ENCODE measurements at places on chromosomes 12 and 14.
A peak's percentile ranks its signal among the peaks of the same experiment; 100 is the strongest.

- DNase-seq: no peak
These were observed 166.8 kb upstream of the TBX3 start for GRCh38 chr12:114850661-114851275.

- DNase-seq: peak; percentile 26
These were observed 5.1 kb downstream of the CLMN start for GRCh38 chr14:95314609-95315008.

DNA sequence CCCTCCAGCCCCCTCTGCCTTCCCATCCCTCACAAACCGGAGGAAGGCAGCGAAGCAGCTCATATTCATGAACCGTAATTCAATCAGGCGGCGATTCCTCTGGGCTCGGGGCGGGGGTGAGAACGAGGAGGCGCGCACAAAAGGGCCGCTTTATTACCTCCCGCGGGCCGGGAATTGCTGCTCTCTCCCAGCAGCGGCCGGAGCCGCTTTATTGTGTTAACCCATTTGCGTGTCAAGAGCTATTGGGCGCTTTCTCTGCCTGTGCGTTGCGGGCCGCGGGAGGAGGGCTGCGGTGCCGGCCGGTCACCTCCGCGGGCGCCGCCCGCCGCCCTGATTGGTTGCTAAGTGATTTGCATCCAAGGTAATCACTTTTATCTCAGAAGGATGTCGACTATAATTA lies 4.8 kb downstream of the FAM222A start:
- DNase-seq: no peak

GRCh38 chr14:22383515-22384166 lies 205.4 kb downstream of the DAD1 start:
- no peak for DNase-seq

DNA sequence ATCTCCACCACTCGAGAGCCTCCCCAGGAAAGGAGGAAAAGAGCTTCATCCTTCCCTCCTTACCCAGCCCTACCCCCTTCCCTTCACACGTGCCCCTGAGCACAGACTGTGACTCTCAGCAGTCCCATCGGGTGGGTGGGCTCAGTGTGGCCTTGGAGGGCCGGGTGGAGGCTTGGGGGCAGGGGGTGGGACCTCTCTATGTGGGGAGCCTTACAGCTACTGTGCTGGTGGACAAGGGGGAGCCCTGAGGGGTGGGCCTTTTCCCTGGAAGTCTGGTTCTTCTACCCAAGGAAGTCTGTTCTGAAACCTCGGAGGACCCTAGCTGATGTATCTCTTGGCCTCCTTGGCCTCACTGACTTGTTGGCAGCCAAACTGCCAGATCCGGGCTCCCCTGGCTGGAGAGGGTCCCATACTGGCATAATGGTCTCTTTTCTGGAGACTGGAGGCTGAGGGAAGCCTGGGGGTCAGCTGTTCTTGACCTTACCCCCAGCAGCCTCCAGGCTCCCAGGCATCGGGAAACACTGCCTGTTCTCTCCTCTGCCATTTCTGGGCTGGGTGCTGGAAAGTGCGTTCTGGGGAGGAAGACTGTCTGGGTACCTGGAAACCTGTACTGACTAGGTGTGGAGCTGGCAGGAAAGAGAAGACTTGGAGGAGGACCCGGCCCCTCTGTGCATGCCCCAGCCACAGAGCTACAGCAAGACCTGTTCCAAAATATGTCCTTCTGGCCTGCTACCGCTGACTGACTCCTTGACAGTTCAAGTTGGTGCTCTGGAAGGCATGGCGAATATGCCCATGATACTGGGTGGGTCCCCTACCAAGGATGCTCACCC lies 7.6 kb downstream of the VASH1 start:
- DNase-seq: no peak

DNA sequence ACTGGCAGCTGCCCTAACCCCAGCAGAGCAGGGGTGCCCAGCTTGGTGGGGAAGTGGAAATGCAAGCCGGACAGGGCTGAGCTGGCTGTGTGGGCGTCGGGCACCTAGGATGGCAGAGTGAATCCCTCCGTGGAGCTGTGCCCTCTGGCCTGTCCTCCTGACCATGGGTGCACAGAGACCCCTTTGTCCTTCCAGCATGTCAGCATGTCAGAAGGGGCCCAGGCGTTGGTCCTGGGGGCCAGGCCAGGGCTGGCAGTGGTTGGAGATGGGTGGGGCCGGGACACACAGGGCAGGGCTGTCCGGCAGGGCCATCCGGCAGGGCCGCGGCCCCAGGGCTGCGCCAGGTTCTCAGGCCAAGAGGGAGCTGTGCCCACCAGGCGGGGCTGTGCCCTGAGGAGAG lies 8.8 kb upstream of the TEX22 start:
- no peak for DNase-seq

- no peak for DNase-seq
These were observed 127.1 kb downstream of the SUDS3 start for GRCh38 chr12:118503476-118503875.

DNA sequence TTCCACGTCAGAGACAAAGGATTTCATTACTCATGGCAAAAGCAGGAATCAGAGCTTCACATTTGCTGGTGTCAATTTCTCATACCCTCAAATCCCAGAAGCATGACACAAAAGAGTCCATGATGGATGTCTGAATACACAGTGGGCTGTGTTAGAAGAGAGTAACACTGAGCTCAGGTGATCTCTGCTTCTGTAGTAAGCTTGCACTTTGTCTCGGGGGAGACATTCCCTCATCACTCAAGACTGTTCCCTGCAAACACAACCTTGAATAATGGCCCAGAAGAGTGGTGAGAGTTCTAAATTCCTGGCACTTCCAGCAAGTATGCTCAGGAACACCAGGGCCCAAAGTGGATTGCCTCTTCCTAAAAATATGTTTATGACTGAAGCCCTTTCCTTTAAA lies 1787.2 kb upstream of the SEL1L start:
- DNase-seq: no peak

DNA sequence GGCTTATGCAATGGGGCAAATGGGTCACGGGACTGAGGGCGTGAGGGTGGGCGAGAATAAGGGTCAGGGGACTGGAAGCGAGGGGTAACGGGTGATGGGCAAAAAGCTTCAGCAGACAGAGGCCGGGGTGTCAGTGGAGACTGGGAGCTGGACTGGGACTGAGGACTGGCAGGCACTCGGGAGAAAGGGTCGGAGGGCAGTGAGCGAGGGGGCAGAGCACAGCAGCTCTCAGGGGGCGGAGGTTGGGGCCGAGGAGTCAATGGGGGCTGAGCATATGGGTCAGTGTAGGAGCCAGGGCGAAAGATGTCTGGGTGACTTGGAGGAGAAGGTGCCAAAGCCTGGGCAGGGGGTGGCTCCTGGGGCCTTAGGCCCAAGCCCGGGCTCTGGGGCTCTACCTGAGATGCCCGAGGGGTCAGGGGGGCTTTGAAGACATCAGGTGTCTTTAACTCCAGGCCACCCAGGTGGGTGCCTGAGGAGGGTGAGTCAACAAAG lies 20.2 kb downstream of the KMT2D start:
- no peak for DNase-seq

DNA sequence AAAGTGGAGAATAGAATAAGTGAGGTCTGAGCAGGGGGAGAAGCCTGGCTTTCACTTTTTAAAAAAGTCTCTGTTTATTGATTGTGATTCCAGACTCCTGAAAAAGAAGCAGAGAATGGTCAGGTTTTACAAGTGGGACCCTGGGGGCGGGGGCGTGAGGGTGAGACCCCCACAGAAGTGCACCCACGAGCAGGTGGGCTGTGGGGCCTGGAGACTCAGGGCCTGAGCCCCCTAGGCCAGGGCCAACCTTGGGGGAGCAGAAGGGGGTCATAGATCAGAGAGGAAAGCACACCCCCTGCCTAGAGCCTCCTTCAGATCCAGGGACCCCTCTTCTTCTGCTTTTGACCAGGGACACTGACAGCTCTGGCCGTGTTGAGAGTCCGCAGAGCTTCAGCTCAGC lies 180.3 kb downstream of the ADGRD1 start:
- DNase-seq: no peak

GRCh38 chr12:81365284-81365683 lies 287.4 kb downstream of the ACSS3 start:
- DNase-seq: no peak

- DNase-seq: no peak
These were observed at the start of gene LRP1-AS for GRCh38 chr12:57146961-57147944. Gene LRP1-AS (minus strand): TSS chr12:57147619.

DNA sequence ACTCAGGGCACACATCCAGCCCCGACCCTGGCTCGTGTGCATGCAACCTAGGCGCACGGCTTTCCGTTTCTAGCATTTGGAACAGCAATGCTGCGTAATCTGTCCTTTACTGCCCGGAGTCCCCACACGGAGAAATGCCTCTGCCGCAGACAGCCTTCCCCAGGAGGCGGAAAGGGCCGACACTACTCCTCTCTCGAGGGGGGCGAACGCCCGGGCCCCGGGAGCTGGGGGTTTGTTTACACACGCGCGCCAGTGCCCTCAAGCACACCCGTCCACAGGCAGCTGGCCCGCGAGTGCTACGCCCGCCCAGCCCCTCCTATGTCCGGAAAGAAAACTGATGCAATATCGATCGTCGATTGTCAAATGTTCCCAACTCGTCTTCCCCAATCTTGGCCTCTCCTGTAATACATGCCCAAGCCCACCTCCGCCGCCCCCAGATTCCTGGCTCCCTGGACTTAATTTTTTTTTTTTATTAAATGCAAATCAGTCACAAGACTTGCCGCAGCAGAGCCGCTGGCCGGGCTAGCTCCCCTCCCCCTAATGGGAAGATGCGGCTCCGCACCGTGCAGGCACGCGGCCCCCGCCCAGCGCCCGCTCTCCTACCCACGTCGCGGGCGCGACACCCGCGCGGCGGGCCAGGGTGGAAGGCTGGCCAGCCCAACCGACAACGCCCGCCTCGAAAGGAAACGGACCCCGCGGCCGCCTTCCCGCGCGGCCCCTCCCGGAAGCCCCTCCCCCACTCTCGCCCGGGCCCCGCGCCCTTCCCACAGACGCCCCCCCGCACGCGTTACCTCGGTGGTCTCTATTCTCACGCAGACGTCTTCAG lies 642 bp downstream of the SLC38A2 start:
- peak; percentile 69 for DNase-seq

DNA sequence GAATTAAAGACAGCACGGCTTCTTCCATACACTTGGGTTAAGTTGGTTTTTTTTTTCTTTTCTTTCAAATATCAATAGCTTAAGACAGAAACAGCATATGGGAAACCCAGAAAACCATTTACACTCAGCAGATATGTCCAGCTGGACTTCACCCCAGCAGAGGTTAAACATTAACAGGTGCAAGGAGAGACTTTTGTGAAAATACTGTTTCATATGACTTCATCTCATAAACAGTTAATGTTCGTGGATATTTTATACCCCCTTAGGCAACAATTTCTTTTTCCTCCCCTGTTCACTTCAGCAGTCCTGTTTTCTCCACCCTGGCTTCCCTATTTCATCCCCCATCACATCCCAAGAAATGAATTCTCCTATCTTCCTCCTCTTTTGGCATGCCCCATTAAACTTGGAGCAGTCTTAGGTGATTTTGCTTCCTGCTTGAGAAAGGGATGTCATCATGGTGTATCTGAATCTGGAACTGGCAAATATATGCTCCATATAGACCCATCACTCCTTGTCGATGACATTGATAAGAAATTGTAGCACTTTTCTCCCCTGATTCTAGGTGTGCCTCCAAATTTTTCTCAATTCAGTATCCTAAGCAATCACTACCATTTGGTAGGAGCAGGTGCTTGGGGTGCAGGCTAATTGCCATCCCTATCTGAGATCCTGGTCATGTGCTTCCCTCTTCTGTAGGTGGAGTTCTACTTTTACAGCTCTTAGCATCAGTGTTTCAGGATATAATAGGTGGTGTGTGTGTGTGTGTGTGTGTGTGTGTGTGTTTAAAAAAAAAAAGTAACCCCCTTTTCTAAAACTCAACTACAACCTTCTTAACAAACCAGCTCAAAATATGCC lies 67.9 kb downstream of the BMP4 start:
- no peak for DNase-seq

DNA sequence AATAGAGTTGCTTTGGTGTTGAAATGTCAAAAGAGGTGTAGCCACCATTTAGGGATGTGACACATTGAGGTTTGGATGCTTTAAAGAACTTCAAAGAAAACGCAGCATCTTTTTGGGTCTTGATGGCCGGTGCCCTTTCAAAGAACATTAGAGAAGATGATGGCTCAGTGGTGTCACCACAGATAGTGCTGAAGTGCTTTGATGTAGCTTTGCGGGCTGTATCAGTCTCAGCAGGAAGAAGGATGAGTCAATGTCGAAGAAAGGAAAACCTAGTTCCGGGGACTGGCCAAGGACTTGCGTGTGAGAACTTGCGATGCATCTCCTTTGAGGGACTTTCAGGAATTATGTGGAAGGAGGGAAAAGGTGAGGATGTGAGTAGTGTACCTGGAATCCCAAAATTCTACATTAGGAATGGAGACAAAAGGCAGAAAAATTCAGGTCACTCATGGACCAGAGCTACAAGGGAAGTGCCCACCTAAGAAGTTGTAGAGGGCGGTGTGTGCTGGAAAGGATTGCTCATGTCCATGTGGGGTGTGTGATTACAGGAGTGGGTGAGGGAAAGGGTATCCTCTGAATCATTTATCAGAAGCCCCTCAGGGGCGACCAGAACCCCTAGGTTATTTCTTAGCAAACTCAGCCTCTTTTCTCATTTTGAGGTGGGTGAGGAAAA lies 39.7 kb upstream of the GZMB start:
- peak; percentile 82 for DNase-seq

All from activated naive CD4-positive, alpha-beta T cell treated with anti-CD3 and anti-CD28 coated beads, Interleukin-2, amount 10 ng/mL, durations not matched to agents 7 days and 5 days (primary cell).